NCI-H460 (cell line): ENCODE measurements at places on chromosomes 6 and 20. TPM values are rescaled to one million over a fixed set of nuclear protein-coding genes. Genes with fewer than 3 reads are reported as not detected.

The ADISSP gene
- total RNA-seq = 42.0 and 50.7 TPM in 2 replicates

The RPS6KA2 gene
- total RNA-seq = 6.5 and 6.7 TPM in 2 replicates

The CNR1 gene
- not detected in 2 replicates for total RNA-seq

The PCSK2 gene
- 0.77 and 1.2 TPM in 2 replicates for total RNA-seq

The C20orf202 gene
- total RNA-seq = 0.05 TPM in 1 of 2 replicates, not detected in the other

The C4B gene
- total RNA-seq = 0.69 and 0.87 TPM in 2 replicates

- DNase-seq = no peak
Measured at GRCh38 chr20:12592756-12593155, 416.0 kb upstream of the SPTLC3 start.

- DNase-seq = no peak
Measured at GRCh38 chr6:106114492-106114891, 28.4 kb downstream of the PRDM1 start.

- no peak for DNase-seq
Measured at GRCh38 chr6:11329726-11330412, 97.4 kb upstream of the NEDD9 start.

DNA sequence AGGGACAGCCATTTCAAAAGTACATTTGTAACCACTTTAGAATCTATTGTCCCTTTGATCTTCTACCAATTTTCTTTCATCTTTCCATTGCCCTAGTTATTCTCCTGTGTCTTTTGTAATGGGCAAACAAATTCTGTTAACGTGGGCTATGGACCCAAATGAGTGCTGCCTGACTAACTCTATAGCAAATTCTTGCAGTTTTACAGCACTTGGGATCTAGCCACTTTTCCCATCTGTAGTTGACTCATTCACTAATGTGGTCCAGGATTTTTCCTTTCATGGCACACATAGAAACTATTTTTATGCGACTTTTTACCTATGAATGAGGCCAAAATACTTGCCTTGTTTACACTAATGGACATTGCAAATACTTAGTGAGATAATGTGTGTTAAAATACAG lies 52.0 kb downstream of the GRIK2 start:
- no peak for DNase-seq

DNA sequence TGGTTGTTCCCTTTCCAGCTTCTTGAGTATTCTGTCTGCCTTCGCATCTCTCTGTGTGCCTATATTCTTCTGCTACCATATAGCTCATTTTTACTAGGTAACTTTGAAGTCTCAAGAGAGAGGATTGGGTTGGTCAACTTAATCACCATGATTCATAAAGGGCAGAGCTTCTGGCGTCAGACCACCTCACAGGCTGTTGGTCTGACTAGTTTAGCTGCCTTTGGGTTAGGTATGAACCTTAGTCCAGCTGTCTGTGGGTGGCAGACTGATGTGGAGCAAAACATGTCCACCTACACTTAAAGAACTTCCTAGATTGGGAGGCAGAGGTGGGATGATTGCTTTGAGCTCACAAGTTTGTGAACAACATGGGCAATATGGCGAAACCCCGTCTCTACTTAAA lies 192.2 kb upstream of the SGK1 start:
- DNase-seq = no peak

- no peak for DNase-seq
Measured at GRCh38 chr6:7574500-7574899, 15.5 kb upstream of the SNRNP48 start.

DNA sequence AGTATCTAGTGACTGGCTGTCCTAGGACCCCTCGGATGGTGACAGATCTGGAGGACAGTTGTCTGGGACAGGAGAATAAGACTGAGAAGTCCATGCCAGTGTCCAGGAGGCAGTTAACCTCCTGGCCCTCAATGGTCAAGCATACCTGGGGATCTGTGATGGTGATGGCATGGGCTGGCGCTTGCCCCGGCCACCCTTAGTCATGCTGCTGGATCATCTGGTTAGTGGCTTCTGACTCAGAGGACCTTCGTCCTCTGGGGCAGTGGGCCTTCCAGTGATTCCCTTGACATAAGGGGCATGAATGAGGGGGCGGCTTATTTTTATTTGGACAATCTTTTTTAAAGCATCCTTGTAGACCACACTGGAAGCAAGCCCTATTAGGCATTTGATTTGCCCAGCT lies 24.0 kb upstream of the SF3B5 start:
- no peak for DNase-seq
